ENCODE measurements at places on chromosomes 7 and 10.

- DNase-seq = no peak
These were observed 351.0 kb downstream of the TCERG1L start for GRCh38 chr10:130960531-130960930.

DNA sequence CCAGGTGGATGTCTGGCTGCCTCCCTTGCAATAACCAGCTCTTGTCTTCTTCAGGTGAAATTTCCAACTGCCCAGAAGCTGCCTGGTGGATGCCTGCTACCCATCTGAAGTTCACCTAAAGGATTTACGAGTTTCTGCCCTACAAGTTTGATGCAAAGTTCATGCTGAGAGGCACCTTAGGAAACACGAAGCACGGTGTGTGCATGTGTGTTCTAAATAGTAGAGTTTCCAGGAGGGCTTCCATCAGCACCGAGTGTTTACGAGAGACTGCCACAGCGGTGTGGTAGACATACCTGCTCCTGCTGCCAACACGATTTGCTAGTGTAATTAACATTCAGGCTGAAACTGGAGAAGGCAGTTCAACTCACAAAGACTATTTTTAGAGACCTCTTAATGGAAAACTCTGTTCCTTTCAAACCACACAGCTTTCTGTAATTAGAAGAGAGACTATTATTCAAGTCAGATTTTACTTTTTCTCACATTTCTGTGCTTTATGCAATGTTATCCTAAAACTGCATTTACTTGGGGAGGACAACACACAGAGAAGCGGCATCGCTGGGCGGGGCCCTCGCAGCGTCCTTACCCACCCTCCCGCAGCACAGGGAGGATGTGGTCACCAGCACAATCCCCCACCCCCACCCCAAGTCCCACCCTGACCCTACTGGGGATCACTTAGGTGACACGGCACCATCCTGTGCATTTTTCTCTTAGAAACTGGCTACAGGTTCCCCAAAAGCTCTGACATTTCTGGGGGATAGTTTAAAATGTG lies 15.5 kb upstream of the CPXM2 start:
- DNase-seq = no peak

DNA sequence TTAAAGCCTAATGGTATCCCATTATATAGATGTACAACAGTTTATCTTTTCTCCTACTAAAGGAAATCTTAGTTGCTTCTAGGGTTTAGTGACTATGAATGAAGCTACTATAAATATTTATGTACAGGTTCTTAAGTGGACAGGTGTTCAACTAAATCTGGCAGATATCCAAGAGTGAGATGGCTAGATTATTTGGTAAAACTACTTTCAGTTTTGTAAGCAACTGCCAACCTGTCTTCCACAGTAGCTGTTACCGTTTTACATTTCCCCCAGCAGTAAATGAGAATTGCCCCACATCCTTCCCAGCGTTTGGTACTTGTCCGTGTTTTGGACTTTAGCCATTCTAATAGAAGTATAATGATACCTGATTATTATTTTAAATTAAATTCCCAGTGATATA lies 144.9 kb upstream of the MAGI2 start:
- no peak for DNase-seq

GRCh38 chr7:37208528-37208927 lies 240.1 kb downstream of the ELMO1 start:
- DNase-seq = peak; percentile 17

- no peak for DNase-seq
These were observed 193.2 kb downstream of the GALNT17 start for GRCh38 chr7:71325151-71325550.

DNA sequence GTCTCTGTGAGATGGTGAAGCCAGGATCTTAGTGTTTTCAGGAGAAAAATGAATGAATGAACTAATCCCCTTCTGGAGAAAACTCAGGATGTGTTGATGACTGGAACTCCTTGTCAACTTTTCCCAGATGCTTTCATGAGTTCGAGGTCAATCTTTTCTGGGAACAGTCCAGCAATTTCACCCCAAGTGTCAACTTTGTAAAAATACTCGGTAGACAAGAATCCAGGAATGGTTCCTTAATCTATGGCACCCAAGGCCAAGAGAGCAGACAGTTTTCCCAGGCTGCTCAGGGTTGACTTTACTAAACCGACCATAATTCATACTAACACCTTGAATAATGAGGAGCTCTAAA lies 31.1 kb upstream of the LYZL1 start:
- DNase-seq = no peak

DNA sequence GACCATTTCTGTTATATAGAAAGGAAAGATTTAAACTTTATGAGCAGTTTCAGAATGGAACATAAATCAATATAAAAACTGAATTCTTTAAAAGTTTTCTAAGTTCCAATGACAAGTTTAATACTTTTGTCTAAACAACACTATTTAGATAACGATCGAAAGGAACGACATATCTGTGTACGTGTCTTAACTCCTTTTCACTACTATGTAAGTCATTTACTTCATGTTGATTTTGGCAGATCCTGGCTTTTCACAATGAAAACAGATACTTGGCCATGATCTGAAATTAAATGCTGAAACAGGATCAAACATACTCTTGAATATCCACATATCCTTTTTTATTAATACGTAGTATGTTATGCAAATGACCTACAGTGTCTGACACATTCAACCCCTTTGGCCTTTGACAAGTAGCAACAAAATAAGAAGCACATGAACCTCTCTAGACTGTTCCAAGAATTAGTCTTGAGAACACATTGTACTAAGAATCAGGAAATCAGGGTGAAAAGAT lies 41.9 kb downstream of the RNLS start:
- DNase-seq = no peak

DNA sequence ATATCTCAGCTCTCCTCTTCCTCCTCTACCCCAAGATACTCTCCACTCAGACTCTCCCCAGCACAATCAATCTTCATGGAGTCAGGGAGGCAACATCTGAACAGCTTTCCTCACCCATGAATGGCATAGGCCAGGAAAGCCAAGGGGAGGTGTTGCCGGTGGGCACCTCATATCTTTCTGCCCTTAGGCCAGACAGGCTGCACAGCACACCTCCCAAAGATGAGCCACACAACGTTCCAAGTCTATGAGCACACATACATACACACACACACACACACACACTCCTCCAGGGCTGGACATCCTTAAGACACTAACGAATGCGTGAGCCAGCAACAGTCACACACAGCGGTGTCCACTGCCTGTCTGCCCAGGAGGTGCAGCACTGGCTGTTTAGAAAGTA lies 17.7 kb downstream of the COBL start:
- no peak for DNase-seq

GRCh38 chr10:127909716-127910463 lies 3.0 kb downstream of the PTPRE start:
- DNase-seq = no peak

- DNase-seq = no peak
These were observed 533.0 kb downstream of the PTPRN2 start for GRCh38 chr7:158054611-158055010.

DNA sequence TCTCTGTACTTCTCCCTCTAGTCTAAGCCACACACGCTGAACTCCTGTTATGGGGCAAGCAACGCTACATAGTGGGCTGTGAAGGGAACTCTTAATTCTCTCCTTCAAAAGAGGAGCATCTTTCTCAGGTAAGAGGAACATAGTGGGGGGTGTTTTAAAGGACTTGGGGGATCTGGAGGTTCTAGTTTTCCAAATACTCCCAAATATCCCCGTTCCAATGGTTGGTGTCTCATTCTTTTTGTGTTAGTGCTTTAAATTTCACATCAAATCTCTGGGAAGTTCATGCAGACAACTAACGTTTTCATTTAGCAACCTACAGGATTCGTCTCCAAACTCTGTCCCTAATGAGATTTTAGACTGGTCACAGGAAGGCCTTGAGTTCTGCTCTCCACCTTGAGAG lies 12.4 kb upstream of the WDR86 start:
- no peak for DNase-seq

- DNase-seq = no peak
These were observed 22.5 kb downstream of the RNF133 start for GRCh38 chr7:122676466-122676865.

DNA sequence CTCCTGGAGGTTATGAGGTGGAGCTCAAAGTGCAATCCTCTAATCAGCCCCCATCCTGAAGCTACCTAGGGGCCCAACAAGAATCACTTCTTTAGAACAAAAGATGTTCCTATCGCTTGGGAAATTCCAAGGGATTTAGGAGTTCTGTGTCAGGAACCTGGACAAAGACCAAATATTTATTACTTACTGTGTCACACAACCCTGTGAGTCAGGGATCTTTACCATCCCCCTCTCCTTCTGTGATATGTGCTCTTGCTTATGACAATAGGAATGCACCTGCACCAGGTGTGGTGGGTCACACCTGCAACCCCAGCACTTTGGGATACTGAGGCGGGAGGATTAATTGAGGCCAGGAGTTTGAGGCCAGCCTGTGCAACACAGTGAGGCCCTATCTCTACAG lies 485.8 kb downstream of the PLXDC2 start:
- DNase-seq = no peak

DNA sequence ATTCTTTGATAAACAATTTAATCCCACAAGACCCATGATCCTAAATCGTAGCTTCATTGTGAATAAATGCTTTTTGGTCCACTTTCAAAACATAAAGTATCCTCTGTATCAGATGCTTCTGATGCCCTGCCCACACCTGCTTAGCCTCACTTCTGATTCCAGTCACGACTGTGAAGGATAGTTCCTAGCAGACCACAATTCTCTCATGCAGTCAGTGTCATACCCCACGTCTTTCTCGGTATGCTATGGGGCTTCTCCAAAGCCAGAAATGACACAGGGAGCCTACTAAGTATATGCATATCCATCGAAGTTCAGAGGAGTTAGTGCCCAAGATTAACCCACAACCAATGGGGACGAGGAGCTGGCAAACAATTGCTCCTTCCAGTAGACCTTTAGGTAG lies 27.6 kb upstream of the CTNNA3 start:
- DNase-seq = no peak

GRCh38 chr7:11753433-11753832 lies 78.6 kb downstream of the THSD7A start:
- no peak for DNase-seq
